CD4-positive, alpha-beta T cell treated with Interleukin-10 for 1 hour (primary cell): ENCODE measurements at places on chromosomes 3 and 15.
A peak's percentile ranks its signal among the peaks of the same experiment; 100 is the strongest.

DNA sequence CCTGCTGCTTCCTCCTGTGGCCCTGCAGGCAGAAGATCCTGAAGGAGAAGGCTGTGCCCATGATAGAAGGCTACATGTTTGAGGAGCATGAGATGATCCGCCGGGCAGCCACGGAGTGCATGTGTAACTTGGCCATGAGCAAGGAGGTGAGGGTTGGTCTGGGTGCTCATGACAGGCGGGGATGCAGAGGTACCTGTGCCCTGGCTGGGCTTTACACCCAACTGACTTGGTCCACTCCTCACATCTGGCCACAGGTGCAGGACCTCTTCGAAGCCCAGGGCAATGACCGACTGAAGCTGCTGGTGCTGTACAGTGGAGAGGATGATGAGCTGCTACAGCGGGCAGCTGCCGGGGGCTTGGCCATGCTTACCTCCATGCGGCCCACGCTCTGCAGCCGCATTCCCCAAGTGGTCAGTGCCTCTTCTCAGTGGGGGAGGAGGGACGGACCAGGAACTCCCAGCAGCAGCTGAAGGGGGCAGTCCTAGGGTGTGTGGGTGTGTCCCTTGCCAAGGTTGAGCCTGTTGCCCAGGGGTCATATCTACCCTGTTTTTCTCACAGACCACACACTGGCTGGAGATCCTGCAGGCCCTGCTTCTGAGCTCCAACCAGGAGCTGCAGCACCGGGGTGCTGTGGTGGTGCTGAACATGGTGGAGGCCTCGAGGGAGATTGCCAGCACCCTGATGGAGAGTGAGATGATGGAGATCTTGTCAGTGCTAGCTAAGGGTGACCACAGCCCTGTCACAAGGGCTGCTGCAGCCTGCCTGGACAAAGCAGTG lies 1.6 kb upstream of the RCCD1 start:
- DNase-seq = no peak

- no peak for DNase-seq
These were observed 14.4 kb upstream of the C3orf80 start for GRCh38 chr3:160210799-160211221.

DNA sequence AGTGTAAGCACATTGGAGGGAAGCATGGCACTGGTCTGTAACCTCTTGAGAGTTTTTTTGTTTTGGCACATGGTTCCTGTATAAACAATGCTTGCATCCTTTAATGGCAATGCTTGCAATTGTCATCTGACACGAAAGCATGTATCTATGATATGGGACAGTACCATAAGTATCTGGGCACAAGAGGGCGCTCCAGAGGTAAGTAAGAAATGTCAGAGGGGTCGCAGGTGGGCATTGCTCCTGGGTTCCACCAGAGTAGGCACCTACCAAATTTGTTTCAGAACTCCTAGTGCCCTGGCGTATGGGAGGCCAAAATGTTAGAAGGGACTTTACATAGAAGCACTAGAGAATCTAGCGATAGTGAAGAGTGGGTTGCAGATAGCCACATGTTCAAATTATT lies 58.7 kb upstream of the BCHE start:
- DNase-seq = no peak

GRCh38 chr15:51580982-51581381 lies 41.6 kb downstream of the DMXL2 start:
- no peak for DNase-seq

GRCh38 chr3:129343643-129344360 lies 65.1 kb downstream of the HMCES start:
- DNase-seq = peak; percentile 16

DNA sequence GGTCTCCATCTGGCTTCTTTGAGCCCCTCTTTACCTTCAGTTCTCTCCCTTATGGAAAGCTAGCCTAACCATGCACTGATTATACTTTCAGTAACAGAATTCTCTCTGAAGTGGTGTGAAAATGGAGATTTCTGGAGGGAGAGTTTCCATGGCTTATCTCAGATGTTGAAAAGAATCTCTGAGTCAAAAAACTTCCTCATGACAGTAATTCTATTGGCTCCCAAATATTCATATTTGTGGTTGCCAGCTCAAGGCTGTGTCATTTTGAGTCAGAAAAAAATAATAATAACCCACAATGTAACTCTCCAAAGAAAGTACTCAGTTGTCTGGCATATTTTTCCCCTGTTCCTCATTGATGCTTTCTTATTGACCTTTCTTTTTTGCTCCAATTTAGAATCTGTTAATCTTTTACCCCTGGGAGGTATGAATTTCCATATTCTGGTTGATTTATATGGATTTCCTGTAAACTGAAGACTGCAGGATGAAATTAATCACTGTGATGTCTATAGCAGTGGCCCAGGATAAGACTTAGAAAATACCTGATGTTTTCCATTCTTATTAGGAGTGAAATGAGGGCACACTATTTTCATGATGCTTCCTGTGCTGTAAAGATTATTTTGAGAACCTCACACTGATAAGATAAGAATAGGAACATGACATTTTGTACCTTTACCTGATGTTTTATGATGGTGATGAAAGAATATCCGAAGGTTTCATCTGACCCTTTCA lies 149.5 kb upstream of the EPHA3 start:
- DNase-seq = no peak

- no peak for DNase-seq
These were observed 560.8 kb downstream of the FOXP1 start for GRCh38 chr3:71022551-71023335.

DNA sequence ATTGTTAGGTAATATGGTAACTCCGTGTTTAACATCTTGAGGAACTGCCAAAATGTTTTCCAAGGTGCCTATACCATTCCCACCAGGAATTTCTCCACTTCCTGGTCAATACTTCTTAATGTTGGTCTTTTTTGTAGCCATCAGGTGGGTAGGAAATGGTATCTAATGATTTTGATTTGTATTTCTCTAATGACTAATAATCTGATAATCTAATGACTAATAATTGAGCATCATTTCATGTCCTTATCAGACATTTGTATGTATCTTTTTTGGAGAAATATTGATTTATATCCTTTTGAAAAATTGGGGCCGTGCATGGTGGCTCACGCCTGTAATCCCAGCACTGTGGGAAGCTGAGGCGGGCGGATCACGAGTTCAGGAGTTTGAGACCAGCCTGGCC lies 38.8 kb downstream of the SLMAP start:
- no peak for DNase-seq

DNA sequence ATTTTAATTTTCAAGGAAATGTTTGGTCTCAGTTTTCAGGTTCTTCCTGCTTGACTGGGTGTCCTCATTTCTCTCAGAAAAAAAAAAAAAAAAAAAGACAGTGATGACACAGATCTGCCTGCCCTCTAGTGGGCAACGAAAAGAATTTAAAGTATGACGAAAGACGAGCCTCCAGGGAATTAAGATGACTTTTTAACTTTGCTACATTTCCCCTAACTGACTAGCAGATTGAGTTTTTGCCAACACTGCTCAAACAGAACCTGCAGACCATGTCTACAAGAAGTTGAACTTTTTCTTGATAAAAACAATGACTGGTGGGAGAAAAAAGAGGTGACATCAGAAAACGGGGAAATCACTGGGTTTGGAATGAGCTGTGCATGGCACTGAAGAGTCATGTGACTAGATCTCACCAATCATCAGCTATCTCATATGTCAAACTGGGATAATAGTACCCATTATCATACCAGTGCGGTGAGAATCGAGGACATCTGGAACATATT lies 40.8 kb downstream of the EOMES start:
- peak; percentile 66 for DNase-seq

- DNase-seq = peak; percentile 90
These were observed 1.1 kb upstream of the SPTBN5 start for GRCh38 chr15:41894791-41895463.

DNA sequence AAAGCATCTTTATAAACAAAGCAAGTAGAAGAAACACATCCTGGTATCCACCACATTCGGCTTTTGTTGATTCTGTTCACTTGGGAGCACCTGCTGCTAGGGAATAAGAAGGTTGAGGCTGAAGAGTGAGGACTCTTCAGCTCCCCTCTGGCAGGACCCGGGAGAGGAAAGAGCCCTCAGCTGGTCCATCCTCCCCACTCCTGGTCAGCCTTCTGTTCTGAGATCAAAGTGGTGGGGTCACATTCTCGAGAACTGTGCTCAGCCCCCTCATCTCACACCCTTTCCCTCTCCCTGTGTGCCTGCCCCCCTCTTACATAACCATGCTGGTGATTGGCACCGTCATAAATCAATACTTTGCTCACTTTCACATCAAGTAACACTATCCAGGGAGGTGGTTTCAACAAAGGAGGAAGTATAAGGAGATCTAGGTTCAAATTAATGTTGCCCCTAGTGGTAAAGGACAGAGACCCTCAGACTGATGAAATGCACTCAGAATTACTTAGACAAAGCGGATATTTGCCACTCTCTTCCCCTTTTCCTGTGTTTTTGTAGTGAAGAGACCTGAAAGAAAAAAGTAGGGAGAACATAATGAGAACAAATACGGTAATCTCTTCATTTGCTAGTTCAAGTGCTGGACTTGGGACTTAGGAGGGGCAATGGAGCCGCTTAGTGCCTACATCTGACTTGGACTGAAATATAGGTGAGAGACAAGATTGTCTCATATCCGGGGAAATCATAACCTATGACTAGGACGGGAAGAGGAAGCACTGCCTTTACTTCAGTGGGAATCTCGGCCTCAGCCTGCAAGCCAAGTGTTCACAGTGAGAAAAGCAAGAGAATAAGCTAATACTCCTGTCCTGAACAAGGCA lies at the start of gene NR1I2:
Gene NR1I2 (plus strand): TSS at position 772 of the 869 bp plus-strand sequence.
- DNase-seq = no peak

- no peak for DNase-seq
These were observed 999 bp downstream of the INSYN1 start for GRCh38 chr15:73751899-73752805.

GRCh38 chr3:34111361-34111760 lies 312.9 kb downstream of the PDCD6IP start:
- no peak for DNase-seq
